ENCODE measurements at places on chromosomes 7 and 10.

- no peak for DNase-seq
Measured at GRCh38 chr10:103102195-103102594, 90.9 kb downstream of the NT5C2 start.

DNA sequence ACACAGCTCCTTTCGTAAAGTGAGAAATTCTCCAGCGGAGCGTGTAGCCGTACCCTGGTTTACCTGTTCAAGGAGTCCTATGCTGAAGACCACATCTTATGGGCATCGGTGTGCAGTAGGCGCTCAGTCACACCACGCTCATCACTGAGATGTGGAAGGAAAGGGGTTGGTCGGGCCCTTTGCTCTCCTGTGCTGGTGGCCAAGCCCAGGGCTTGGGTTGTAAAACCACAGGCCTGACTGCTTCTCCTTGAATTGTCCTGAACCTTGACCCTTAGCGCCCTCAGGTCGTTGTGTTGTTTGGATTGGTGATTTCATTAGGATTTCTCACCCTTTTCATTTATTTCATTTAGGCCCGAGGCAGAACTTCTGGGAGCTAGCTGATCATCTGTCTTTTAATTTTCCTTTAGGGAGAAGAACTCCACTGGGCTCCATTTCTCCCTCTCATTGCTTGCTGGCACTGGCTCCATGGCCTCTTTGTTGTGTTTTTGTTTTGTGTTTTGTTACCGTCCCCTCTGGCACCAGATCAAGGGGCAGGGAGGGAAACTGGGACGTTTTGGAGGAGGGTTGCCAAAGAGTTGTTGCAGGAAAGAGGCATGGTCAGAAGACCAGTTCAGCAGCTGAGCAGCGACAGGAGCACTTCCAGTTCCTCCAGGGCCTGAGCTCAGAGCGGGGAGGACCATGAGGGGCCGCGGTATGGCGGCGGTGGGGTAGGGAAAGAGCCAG, 511.4 kb upstream of the GALNT17 start:
- no peak for DNase-seq

DNA sequence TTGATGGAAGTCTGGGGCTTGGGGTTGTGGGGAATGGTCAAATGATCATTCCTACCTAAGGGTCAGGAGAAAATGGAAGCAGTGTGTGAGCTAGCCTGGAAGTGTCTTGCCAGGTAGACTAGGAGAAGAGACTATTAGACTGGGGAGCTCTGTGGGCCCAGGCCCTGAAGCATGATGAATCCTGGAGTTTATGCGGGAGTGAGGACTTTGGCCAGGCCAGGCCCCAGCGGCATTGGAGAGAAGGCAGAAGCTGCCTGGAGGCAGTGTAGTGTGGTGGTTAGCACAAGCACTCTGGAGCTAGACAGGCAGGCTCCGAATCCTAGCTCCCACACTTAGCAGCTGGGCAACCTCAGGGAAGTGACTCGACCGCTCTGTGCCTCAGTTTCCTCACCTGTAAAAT, 29.3 kb downstream of the ZMIZ1 start:
- no peak for DNase-seq

GRCh38 chr10:11756766-11757315, 14.7 kb downstream of the ECHDC3 start:
- no peak for DNase-seq

DNA sequence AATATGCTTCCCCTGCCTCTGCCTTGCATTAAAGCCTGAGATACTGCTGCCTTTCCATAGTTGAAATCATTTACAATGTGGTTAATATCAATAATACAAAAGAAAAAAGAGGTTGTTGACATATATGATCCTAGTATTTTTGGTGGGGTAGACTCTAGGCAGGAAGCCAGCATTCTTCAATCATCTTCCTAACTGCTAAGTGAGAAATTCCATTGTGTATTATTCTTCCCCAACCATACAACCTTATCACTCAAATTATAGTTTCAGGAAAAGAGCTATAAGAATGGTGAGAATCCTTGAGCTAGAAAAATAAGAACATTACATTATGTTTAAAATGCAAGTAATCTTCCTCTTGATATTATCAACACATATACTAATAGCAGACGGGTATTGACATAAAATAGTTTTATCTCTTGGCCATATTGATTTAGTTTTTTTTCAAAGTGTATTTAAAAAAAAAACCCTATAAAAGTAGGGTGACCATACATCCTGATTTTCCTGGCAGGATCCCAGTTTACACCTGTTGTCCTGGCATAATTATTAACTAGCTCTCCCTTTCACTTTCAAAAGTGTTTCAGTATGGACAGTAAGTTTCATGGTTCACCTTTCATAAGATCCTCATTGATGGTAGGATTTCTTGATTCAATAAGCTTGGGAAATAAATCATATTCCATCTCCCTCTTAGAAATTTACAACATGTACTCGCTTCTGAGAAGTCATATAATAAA, 33.4 kb upstream of the WASL start:
- DNase-seq, result no peak

- DNase-seq, result no peak
Measured at GRCh38 chr10:67666416-67667034, 29.5 kb downstream of the CTNNA3 start.

- peak; percentile 51 for DNase-seq
Measured at GRCh38 chr10:97463363-97464132, 17.6 kb downstream of the ZDHHC16 start.

- no peak for DNase-seq
Measured at GRCh38 chr7:151246102-151246850, 2.2 kb downstream of the SMARCD3 start.

DNA sequence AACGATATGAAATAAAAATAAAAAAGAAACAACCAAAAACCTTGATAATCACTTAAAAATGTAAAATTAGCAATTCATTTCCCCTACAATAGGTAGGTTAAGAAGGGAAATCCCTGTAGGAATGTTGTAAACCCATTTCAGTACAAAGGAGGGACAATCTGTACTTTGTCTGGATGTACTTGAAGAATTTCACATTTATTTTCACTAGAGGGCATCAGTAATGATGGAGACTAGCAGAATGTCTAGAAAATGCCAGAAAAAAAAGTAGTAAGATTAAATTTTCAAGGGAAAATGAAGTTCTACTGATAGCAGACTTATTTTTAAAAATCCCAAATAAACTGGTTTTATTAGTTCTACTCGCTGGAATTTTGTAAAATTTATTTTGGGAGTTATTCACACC, 209.0 kb upstream of the FZD1 start:
- DNase-seq, result no peak

GRCh38 chr10:62482581-62482980, 108.4 kb downstream of the ZNF365 start:
- DNase-seq, result no peak

GRCh38 chr10:8060010-8060703, 5.7 kb downstream of the GATA3 start:
- peak; percentile 74 for DNase-seq

DNA sequence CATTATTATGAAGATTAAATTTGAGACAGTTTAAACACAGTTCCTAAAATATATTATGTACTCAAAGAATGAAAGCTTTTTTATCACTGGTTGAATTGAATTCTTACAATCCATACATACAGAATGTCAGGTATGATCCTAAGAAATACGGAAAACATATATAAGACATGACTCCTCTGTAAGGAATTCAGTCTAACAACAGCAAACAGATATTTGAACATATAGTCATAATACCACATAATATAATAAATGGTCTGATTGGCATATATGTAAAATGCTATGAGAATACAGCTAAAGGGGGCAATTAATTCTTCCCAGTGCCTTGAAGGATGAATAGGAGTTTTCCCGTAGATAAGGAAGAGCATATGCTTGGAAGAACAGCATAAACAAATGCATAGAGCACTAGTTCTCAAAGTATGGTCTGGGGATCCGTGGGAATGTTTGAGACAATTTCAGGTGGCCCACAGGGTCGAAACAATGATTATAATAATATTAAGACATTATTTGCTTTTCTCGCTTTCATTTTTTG, 10.6 kb upstream of the ARID5B start:
- DNase-seq, result no peak

DNA sequence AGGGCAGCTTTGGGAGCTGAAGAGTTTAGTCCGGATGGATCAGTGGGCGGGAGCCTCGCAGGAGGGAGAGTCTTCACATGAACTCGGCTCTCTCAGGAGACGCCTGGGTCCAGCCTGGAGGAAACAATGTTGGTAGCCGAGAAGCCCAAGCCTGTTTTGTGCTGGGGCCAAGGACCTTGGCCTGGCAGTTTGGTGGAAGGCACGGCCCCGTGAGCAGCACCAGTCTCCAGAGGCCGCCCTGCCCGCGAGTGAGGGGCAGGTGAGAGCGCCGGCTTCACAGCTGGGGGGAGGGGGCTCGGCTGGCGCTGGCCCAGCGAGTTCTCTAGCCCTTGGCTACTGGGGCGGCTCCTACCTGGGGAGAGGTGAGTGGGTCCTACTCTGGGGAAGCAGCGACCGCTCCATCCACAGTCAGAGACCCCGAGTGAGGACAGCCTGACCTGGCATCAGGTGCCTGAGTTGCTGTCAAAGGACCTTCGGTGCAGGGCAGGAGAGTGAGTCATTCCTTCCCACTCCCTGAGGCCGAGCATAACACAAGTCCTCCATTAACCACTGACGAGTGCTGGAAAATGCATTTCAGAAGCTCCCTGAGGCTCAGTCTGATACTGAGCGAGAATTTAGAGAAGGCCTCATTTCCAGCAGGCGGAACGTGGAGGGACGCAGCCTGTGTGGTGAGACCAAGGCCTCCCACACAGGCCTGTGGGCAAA, 89.3 kb upstream of the DIP2C start:
- DNase-seq, result no peak

DNA sequence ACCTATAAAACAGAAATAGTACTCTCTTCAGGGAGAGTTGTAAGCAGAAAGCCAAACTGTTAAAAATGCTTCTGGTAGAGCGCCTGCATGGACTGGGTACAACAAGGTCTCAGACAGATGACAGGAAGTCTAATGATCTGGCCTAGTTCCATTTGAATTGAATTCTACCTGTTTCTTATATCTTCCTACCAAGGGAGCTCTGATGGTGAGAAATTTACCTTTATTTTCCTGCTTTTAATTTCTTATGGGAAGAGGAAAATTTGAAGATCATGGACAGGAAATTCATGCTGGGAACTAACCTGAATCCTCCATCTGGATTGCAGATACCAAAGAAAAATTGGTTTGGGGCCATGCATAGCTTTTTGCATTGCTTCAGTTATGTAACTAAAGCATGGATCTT, 63.3 kb downstream of the BMPER start:
- DNase-seq, result no peak

GRCh38 chr10:75957314-75958120, 526.1 kb downstream of the LRMDA start:
- DNase-seq, result no peak

- DNase-seq, result no peak
Measured at GRCh38 chr10:113369365-113369694, 183.5 kb upstream of the HABP2 start.

GRCh38 chr7:38318803-38319416, 45.5 kb upstream of the TARP start:
- no peak for DNase-seq

GRCh38 chr7:38017320-38017719, 96.9 kb downstream of the EPDR1 start:
- no peak for DNase-seq

GRCh38 chr7:158672975-158673374, 31.6 kb downstream of the NCAPG2 start:
- DNase-seq, result no peak

DNA sequence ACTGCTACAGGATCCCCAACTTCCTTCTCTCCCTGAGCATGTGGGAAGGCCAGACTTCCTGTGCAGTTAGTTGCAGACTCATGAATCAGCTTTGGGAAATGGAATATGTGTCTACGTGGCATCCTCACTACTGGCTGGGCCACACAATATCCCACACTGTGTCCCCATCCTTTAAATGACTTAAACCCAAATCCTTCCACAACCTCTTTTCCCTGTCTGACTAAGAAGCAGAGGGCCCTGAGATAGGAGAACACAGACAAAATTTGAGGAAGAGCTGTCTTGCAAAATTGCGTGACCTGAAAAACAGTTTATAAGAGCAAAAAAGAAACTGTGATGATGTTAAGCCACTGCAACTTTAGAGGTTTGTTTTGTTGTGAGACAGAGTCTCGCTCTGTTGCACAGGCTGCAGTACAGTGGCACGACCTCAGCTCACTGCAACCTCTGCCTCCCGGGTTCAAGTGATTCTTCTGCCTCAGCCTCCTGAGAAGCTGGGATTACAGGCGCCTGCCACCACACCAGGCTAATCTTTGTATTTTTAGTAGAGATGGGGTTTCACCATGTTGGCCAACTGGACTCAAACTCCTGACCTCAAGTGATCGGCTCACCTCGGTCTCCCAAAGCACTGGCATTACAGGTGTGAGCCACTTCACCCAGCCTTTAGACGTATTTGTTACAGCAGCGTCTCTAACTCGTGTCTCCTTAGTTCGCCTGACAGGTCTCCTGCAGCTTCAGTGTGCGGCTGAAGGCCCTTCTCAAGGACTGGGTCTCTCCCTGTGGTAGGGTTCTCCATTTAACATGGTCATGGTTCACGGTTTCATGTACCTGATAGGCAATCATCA, 46.9 kb upstream of the SFMBT2 start:
- DNase-seq, result no peak

- DNase-seq, result no peak
Measured at GRCh38 chr10:91146146-91146545, 74.3 kb upstream of the PCGF5 start.

DNA sequence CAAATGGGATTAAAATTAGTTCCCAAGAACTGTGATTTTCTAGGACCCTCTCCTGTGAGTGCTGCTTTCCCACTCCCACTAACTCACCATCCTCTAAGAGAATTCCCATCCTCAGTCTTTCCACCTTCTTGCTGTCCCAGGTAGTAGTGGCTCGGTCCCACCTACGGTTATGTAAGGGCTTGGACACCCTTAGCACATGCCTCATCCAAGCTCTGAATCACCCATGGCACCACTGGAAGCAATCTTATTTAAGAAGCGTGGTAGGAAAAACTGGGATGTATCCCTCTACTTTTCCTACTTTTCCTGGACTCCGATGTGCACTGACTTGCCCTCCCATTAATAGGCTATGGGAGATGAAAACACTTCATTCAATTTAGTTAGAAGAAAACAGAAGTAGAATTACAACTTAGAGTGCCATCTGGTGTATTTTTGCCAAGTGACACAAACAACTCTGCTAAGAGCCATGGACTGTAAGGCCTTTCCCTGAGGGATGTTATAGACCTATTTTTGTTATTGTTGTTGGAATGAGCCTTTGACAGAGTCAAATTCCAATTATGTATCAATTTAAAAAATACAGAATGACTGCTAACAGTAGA, 13.7 kb upstream of the ANKRD22 start:
- DNase-seq, result no peak

- no peak for DNase-seq
Measured at GRCh38 chr7:108008240-108008639, 5.3 kb upstream of the LAMB1 start.

DNA sequence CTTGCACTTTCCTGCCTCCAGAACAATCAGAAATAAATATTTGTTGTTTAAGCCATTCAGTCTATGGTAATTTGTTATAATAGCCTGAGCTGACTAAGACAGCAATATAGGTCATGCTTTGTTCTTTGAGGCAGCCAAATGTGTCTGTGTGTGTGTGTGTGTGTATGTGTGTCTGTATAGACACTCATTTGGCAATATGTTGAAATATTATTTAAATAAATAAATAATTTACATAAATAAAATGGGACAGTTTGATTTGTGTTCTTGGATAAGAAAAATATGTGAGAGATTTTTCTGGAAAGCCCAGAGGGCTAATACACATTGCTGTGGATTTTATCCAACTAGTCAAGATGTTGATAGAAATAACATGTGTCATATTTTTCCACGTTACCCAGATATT, 140.2 kb downstream of the PTN start:
- DNase-seq, result no peak

- no peak for DNase-seq
Measured at GRCh38 chr10:126889421-126889820, 15.8 kb upstream of the DOCK1 start.

Data from stimulated activated CD4-positive, alpha-beta T cell treated with anti-CD3 and anti-CD28 coated beads, Interleukin-4, amount 100 ng/mL, for 24 hours (primary cell).